Effector memory CD4-positive, alpha-beta T cell (primary cell): ENCODE measurements at places on chromosomes 2 and 18.

- no peak for DNase-seq
These were observed 11.8 kb upstream of the SMIM21 start for GRCh38 chr18:75439348-75439747.

GRCh38 chr18:48422947-48423378 lies 13.8 kb upstream of the ZBTB7C start:
- no peak for DNase-seq

- DNase-seq = no peak
These were observed 390.2 kb downstream of the DSC3 start for GRCh38 chr18:30652387-30652786.

GRCh38 chr2:161085149-161085548 lies 75.1 kb upstream of the TANK start:
- no peak for DNase-seq

- DNase-seq = no peak
These were observed 19.6 kb upstream of the SEH1L start for GRCh38 chr18:12928206-12928605.

DNA sequence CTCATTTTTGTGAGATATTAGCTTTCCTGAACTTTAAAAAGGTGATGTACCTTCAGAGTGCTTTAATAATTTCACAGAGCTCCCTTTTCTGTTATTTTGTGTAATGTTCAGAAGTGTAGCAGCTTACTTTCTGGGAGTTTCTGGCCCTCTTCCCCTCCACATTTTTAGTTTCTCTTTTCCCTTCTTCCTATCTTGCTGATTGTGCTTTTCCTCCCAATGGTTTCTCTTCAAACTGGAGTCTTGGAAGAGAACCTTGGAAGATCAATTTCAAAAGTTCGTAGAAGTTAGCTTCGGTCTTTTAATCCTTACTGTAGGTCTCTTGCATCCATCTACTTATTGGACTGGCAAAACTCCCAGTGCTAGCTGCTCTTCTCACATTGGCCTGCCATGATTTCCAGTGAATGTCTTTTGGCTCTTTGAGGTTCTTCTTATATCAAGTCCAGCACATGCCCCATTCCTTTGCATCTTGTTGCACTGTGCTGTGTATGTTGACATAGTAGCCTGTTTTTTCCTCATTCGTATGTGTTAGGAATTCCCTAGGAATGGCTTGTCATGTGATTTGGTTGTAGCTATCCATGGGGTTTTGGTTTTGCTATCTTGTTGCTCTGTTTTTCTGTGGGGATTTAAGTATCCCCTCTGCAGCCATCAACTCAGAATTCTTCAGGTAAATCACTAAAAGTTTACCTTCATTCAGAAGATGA lies 7.8 kb downstream of the CCNT2 start:
- DNase-seq = no peak

DNA sequence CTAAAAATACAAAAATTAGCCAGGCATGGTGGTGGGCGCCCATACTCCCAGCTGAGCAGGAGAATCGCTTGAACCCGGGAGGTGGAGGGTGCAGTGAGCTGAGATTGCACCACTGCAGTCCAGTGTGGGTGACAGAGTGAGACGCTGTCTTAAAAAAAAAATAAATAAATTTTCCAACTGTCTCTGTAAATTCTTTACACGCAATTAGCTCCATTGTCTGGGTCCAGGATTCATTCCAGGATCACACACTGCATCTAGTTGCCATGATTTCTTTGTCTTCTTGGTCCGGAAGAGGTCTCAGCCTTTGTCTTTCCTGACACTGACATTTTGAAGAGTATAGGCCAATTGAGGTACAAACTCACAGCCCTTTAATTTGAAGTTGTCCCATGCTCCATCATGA lies 167.6 kb upstream of the NYAP2 start:
- no peak for DNase-seq

- DNase-seq = no peak
These were observed 136.1 kb downstream of the EXOC6B start for GRCh38 chr2:72689579-72690195.

GRCh38 chr2:76599732-76600368 lies 889.1 kb upstream of the GCFC2 start:
- DNase-seq = no peak

DNA sequence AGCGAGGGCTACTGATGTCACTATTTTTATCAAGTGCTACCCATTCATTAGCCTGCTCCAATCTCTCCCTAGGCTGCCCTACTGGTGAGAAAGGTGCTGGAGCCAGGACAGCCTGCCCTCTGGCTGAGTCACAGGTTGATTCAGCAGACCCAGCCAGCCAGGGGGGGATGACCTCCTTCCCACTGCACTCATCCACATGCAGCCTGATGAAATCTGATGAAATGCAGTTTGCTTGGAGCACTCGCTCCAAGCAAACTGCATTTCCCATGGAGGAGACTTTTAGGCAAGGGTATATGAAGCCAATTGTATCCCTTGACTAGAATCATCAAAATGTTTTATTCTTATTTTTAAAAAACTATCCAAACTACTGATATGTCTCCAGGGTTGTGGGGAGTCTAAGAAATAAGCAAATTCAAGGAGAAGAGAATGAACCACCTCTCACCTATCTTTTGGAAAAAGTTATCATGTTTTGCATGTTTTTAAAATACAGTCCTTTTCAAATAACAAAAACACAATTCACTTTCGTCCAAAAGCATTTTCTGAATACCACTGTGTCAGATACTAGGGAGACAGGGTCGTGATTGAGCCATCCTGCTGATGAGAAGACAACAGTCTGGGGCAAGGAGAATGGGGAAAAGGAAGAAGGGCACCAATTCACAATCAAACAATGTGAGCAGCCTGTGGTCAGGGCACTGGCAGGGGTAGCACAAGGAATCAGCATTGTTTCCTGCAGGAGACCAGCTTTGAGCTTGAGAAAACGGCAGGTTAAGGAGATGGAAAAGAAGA lies 128.3 kb downstream of the AFF3 start:
- no peak for DNase-seq

DNA sequence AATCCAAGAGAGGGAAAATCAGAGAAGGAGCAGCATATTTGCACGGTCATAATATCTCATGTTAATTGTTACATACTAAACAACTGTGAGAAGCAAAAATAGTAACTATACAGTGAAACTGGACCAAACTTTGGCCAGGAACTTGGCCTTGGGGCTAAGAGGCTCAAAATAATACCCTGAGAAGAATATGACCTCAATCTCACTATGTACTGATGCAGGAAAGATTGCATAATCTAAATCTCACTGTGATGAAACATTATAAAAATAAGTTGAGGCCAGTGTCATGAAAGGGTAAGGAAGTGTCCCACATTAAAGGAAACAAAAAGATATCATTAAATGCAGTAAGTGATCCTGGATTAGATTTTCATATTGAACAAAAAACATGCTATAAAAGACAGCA lies 36.5 kb downstream of the ZRANB3 start:
- DNase-seq = no peak

- no peak for DNase-seq
These were observed 429.1 kb downstream of the CBLN2 start for GRCh38 chr18:72114801-72115594.

DNA sequence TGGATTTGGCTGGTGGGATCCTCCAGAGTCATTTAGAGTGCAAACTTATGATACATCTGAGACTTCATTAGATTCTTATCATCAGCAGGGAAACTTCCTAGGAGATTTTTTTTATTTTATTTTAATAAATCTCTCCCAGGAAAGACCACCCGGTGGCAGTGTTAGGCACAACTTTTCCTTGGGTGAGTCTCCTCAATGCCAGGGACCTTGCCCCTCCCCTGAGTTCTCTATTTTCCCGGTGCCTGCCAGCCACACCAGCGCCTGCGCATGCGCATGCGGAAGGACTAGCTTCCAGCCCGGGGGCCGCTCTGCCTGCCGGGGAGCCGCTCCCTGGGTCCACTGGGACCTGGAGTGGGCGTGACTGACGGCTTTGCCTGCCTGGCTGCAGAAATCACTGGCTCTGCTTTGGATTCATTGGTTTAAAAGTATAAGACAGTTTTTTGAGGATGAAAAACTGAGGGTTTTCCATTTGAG lies 86.6 kb downstream of the TMEM182 start:
- DNase-seq = no peak
